Stimulated activated naive CD8-positive, alpha-beta T cell treated with anti-CD3 and anti-CD28 coated beads, Interleukin-15, amount 100 ng/mL, for 72 hours (primary cell): ENCODE measurements at places on chromosomes 12 and 14.

DNA sequence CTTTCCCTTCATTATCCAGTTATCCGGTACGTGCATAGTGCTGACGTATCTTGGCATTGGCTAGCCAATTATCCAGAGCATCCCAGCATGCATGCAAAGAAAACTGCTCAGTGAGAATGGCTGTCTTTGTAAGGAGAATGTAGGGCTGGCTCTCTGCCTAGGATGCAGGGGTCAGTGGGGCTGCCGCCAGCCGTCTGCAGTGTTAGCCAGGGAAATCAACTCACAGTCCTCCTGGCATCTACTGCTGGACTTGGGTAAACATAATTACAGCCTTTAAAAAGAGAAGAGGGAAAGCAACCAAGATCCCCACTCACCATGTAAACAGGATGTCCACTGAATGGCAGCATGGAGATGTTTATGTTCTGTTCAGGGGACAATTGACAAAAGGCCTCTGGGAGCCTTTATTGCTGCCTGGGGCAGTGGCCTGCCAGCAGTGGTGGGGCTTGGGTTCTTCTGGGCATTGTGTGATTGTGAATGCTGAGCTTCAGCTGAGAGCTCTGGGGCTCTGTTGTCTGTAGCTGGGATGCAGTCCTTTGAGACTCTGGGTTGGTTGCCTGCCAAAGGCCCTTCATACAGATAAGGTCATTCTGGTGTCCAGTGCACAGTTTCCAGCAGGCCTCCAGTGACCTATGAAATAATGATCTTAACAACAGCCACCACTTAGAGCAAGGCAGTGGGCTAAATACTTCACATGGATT is 121.8 kb downstream of the TBC1D30 start:
- no peak for DNase-seq

- no peak for DNase-seq
These were observed 152.1 kb upstream of the GSC start for GRCh38 chr14:94921882-94922585.

DNA sequence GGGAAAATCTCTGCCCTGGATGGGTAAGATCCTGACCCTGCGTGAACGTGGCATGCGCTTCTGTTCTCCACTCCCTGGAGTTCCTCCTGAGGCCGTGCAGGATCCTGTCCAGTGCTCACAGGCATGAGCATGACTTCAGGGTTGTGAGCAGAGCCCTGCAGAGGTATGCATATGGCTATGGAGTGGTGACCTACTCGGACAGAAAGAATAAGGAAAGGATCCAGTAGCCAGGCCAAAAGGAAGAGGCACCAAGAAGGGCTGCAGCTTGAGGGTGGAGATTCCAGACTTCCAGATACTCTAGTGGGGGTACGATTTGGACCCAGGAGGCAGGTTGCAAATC is 20.8 kb upstream of the CD27 start:
- DNase-seq = no peak

GRCh38 chr12:11771356-11771755 is 121.9 kb downstream of the ETV6 start:
- DNase-seq = no peak

DNA sequence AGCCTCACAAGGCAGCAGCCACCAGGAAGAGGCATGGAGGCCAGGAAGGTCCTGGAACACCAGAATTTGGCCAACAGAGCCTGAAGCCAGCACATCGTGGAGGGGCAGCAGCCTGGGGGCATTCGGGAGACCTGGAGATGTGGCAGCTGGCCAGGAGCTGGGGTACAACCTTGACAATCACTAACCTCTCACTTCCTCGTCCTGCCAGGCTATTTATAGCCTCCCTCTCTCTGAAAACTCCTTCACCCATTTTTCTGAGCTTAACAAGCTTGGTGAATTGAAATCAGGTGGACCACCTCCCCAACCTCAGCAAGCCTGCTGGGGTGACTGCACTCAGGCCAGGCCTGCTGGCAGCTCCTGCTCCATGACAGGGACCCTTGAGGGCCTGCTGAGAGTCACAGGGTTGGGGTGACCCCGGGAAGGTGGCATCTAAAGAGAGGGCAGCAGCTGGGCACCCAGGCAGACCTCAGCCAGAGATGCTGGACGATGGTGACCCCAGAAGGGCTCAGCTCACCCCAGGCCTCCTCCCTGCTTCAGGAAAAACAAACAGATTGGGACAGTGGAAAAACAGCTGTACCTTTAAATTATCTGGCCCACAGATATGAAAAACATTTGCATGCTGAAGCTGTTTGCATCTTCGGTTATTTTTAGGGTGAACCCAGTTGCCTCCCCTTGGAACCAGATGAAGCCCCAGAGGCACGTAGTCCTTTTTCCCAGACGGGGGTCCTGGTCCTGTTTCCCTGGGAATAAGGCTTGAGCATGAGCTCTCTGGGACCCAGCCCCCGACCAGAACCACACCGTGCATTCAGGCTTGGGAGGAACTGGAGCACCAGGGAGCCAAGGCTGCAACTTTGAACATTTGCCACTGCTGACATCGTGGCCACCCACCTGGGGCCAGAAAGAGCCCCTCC is 67.0 kb downstream of the PITPNM2 start:
- DNase-seq = no peak

DNA sequence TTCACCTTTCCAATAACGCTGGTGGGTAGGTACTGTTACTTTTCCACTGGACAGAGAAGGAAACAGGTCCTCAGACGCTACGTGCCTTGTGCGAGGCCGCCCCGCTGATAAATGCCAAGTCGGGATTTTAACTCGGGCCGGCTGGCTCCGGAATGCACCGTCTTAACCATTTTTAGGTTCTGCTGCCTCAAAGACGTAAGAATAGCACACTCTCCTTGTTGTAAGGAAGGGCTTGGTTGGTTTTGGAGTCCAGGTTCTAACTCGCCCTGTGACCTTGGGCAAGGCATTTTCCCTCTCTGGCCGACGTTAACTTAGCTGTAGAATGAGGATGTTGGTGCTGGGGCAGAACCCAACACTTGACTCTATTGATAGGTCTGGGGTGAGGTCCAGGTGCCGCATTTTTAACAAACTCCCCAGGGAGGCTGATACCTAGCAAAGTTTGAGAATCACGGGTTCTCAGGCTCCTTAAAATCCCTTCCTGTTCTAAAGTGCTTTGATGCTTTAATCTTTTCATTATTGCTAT is 814 bp downstream of the ANKRD13A start:
- DNase-seq = no peak

DNA sequence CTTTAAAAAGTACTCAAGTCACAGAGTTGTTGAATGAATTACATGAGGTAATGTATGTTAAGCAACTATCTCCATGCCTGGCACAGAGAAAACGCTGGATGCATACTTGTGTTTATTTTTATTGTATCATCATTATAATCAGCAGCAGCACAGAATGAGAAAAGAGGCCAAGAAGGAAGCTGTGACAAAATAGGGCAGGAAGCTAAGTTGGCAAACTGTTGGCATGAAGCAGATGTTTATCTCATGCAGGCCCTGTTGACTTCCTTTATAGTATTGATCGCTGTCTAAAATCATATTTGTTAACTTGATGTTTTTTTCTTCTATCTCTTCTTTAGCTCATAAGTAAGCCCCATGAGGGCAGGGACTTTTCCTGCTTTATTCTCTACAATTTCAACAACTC is 466.6 kb downstream of the TRHDE start:
- DNase-seq = no peak

DNA sequence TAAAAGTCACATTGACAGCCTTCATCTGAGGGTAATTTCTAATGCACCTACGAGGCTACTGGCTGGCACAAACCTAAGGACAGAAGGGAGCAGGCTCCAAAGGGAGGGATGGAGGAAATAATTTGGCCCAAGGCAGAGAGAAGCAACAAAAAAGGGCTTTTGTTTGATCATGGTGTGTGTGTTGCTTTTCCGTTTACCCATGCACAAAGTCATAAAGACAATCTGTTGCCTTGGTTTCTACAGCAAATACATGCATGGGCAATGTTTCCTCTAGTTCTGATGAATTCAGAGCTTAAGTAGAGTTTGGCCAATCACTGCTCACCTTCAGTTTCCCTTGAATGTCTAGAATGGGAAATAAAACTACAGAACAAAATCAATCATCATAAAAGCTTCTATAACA is 262.5 kb upstream of the CAND1 start:
- no peak for DNase-seq

DNA sequence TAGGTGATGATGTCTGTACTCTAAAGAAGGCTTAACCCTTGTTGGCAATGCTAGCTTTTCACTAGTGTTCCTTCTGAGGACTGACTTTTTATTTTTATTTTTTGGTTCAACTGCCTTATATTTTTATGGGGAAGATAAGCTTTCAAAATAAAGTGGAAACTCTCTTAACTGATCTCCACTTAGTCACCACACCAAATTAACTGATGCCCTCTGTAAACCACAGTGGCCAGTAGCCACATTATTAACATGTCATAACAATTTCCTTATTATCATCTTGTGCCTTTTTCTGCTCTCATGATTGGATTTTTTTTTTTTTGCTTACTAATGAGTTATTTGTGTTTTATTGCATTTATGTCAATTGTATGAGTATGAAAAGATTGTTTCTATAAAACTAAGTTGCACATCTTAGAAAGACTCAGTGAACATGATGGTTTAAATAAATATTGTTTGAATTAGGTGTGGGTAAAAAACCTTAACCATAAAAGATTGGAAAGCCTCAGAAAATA is 56.9 kb downstream of the SCFD1 start:
- no peak for DNase-seq

- DNase-seq = no peak
These were observed 70.2 kb downstream of the STXBP6 start for GRCh38 chr14:24979725-24980239.

GRCh38 chr12:98591209-98591608 is 2.3 kb upstream of the SLC25A3 start:
- DNase-seq = no peak

DNA sequence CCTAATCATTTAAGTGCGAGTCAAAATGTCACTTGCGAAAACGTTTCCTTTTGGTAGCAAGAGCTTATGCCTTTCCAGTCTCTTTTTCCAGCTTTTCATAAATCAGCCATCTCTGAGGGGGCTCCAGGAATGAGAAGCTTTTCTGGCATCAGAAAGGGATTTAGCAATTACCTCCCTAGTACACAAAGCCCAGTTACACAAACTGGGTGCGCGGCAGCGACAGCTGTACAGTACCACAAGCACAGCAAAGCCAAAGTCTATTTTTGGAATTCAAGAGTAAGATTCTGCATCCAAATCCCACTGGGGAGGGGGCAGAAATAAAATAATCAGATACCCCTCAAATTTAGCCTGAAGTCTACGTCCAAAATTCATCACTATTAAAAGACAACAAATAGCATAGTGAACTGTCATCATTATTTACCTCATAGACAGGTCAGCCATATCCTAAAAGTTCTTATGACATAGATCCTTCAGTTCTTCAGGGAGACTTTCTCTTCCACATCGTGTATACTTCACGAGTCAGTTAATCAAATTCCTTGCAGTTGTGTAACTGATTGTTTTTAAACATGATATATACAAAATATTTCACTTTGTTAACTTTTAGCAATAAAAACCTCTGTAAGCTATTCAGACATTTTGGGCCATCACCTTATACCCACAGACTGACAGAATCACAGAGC is 150.8 kb downstream of the TTC7B start:
- DNase-seq = no peak

GRCh38 chr12:3962631-3963483 is 89.7 kb upstream of the PARP11 start:
- peak; percentile 63 for DNase-seq

- DNase-seq = no peak
These were observed 39.9 kb downstream of the KIF26A start for GRCh38 chr14:104178279-104178678.

- peak; percentile 2 for DNase-seq
These were observed 903 bp downstream of the PARPBP start for GRCh38 chr12:102120886-102121285.

DNA sequence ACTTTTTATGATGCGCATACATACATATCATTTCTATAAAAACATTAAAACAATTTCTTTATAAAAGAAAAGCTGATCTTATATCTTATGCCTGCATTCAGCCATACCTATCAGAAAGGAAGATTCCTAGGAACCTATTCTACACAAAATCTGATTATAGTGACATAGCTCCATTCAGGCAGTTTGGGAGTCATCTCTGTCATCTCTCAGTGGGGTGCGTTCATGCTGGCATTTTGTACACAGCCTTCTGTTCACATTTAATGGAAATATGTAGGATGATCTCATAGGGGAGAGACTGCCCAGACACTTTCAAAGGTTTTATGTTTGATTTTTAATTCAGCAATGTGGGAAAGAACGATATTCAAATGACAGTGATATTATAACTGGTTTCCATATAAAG is 52.9 kb downstream of the ATL1 start:
- DNase-seq = no peak
